ENCODE measurements at places on chromosomes 5 and 9.

DNA sequence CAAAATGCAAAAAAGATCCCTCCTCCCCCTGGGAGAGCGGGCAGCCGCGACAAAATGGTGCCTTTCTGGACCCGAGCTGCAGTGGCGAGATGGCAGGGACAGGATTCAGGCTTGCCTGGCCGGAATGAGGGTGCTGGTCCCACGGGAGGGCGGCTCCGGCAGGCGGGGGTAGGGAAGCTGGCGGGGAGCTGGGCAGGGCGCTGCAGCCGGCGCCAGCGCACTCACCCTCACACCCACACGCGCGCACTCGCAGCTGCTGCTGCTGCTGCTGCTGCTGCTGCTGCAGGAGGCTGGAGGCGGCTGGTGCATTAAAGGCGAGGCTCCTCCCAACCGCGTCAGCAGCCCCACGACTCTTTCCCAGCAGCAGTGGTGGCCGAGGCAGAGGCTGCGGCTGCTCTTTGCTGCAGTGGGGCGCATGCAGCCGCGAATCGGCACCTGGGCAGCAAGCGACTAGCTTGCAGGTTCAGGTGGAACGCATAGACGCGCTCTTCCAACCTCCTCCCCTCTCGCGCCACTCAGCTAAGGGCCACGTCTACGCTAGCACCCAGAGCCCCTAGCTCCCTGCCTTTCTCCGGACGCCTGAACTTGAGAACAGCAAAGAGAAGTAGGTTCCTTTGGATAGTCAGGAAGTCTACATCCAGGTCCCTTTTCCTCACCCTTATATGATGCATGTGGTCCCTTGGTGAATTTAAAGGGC lies at the start of gene PPP2R2B:
TSS of gene PPP2R2B (minus strand) at position 282 of the 697 bp plus-strand sequence.
- DNase-seq = peak; percentile 53

GRCh38 chr9:104080983-104081382 lies 13.1 kb upstream of the SMC2 start:
- no peak for DNase-seq

- no peak for DNase-seq
Measured at GRCh38 chr9:124122813-124123462, 111.4 kb downstream of the LHX2 start.

DNA sequence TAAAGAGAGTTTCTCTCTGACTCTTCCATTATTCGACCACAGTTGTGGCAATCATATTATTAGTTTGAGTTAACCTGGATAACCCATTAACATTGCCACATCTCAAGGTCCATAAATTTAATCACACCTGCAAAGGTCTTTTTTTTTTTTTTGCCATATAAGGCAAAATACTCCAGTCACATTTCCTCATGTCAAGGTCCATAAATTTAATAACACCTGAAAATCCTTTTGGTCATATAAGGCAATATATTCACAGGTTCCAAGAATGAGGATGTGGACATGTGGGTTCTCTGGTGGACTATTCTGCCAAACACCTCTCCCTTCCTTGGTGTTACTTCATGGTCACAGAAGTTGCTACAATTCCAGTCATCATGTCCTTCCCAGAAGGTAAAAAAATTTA lies 213.5 kb upstream of the COX7C start:
- no peak for DNase-seq

GRCh38 chr5:160496784-160497183 lies 75.1 kb downstream of the PTTG1 start:
- DNase-seq = no peak

GRCh38 chr5:163815240-163815791 lies 309.9 kb downstream of the MAT2B start:
- DNase-seq = no peak

DNA sequence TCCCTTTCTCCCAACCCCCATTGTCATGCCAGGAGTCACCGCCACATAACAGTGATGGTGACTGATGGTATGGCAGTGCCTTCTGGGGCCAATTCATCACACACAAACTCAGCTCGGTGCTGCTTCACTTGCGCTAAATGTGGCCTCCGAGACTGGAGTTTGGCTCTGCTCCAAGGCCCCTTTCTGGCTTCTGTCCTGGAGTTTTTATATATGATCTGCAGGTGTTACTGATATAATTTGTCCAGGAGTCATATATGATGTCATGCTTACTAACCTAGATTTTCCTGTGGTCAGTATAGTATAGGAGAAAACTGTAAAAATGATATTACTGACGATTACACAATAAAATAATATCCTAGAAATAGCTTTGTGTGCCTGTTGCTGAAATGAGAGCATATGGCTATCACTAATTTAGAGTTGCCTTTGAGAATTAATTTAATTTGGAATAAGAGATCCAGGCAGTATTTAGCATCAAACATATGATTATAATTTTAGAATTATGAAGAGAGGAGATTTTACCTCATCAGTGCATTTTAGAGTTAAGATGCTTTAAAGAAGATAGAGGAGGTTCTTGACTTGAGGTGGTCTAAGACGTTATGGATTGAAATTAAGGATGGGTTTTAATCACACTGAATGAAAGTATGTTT lies 334.1 kb upstream of the CD180 start:
- no peak for DNase-seq

GRCh38 chr5:147093138-147093537 lies 141.7 kb upstream of the STK32A start:
- DNase-seq = no peak

- no peak for DNase-seq
Measured at GRCh38 chr5:153784277-153784676, 254.4 kb downstream of the FAM114A2 start.

DNA sequence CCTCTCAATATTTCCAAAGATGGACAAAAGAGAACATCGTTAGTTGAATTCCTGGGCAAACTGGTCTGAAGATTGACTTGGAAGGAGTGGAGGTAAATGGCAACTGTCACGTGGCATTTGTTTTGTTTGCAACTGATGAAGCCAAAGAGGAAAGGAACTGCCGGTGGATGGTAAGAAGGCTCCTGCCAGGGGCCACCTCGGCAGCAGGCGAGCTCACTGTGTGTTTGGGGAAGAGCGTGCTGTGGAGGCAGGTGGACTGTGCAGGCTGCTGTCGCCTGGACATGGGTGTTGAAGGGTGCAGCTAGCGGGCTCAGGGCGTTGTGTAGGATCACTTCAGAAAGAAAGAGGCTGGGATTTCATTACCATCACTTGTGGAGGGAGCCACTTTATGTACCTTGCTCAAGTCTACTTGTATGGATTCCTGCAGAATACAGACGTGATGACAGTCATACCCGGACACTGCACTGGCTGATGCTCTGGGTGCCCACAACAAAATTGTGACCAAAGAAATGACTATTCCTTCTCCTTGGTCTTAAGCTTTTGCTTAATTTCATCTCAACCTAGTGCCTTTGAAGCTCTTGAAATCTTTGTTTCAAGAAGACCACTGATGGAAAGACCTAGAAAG lies 72.7 kb downstream of the MAP1B start:
- no peak for DNase-seq

GRCh38 chr9:30628915-30629567 lies 1755.4 kb upstream of the ACO1 start:
- no peak for DNase-seq

GRCh38 chr9:135607401-135608293 lies 31.7 kb downstream of the GLT6D1 start:
- no peak for DNase-seq

DNA sequence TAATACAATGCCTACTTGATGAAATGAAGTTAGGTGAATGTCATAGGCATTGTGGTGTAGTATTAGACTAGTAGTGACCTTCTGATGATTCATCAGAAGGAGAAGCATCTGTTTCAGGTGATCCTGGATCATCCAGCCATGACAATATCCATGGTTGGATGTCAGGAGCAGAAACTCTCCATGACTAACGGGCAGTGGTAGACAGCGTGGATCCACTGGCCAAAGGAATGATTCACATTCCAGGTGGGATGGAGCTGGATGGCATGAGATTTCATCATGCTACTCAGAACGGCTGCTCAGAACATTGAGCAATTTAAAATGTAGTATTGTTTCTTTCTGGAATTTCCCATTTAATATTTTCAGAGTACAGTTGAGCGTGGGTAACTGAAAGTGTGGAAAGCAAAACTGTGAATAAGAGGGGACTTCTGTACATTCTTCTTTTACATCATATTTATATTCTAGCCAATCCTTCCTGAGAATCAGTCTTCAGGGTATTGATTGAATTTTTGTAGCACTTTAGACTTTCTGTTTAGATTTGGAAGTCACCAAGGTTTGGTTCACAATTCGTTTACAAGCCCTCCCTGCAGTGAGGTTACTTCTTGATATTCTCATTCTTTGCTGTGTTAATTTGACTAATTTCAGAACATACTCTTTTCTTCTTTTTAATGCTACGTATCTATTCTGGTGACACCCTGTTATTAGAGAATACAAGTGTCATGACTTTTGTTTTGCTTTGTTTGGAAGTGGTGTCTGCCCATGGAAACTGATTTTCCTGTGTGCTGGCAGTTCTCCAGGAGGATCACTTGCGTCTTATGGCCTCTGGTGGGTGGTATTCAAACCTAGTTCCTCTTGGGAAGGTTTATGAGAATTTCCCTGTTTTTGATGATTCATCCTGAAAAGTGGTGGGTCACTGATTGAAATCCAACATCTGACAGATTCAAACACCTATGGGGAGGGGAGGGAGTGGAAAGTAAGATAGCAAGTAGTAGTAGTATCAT lies 12.2 kb upstream of the CLINT1 start:
- DNase-seq = no peak

- DNase-seq = peak; percentile 33
Measured at GRCh38 chr5:7869474-7870136, 657 bp downstream of the MTRR start.

DNA sequence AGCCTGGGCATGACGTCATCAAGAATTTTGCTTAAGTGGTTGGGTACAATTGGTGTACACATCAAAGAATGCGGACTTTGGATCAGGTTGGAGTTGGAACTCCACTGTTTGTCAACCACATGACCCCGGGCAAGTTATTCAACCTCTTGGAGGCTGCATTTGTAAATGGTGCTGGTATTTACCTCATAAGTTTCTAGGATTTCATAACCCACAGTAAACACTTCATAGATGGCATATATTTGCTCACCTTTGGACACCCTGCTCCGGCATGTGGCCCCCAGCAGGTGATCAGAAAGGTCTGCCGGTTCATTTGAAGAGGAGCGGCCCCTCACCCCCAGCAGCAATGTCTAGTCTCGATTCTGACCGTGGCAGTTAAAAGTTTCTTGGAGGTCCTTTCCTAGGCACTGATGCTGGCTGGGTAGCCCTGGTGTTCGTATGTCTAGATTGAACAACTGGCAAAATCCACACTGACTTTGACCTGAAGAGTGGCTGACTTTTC lies 60.6 kb downstream of the IL6ST start:
- no peak for DNase-seq

- DNase-seq = no peak
Measured at GRCh38 chr5:127685662-127686061, 17.5 kb upstream of the CCDC192 start.

- DNase-seq = no peak
Measured at GRCh38 chr9:88502552-88503034, 32.4 kb upstream of the NXNL2 start.

DNA sequence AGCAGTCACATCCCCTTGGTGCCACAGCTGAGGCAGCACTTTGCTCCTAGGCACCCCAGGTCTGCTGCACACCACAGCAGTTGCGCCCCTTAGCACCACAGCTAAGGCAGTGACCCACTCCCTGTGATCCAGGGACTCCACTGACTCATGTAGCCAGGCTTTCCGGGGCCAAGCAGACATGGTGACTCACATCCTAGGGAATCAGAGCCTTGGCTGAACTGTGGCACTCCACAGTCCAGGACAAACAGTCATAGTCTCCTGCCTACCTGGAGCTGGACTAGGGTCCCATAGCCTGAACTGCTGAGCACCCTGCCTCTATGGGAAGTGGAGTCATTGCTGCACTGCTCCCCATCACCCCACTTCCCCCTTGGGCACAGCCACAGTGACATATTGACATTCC lies 338.7 kb downstream of the NPR3 start:
- DNase-seq = no peak

DNA sequence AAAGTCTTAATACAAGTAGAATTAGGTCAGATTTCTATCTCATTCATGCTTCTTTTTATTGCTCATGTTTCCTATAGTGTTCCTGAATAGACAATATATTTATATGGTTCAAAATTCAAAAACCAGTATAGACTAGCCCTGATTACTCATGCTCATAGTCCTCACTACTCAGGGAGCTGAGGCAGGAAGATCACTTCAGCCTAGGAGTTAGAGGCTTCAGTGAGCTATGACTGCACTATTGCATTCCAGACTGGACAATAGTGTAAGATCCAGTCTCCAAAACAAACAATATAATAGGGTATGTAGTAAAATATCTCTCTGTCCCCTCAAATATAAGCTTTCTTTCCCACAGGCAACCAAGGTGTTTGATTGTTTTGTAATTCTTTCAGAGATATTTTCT lies 2.4 kb downstream of the ANKRD31 start:
- DNase-seq = no peak

DNA sequence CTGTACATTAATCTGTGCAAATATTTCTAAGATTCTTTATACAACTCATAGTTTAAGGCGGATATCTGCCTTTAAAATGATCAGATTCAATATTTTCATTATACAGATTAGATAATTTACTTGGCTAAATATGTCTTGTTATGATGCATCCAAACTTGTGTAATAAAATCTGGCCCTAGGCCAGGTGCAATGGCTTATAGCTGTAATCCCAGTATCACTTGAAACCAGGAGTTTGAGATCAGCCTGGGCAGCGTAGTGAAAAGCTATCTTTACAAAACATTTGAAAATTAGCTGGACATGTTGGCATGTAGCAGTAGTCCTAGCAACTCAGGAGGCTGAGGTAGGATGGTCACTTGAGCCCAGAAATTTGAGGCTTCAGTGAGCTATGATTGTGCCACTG lies 2002.2 kb upstream of the ACO1 start:
- DNase-seq = no peak

GRCh38 chr5:34791761-34792244 lies 47.2 kb upstream of the TTC23L start:
- no peak for DNase-seq

DNA sequence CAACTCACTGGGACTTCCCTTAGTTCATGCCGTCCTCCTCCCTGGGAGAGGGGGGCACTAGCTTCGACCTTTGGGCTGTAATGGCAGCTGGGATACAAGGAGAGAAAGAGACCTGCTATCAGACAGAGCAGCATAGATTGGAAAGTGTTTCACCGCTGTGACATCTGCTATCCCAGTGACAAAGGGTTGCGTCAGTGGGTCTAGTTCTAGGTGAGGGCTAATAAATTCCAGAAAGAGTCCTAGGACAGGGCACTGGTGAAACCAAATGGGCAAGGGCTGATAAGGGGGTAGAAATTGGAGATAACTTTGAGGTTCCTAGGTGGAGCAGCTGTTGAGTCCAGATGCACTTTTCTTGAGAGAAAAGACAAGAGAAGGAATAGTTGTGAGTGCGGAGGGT lies 62.5 kb downstream of the RASGRF2 start:
- no peak for DNase-seq

- no peak for DNase-seq
Measured at GRCh38 chr5:142694092-142694856, 8.4 kb upstream of the FGF1 start.

DNA sequence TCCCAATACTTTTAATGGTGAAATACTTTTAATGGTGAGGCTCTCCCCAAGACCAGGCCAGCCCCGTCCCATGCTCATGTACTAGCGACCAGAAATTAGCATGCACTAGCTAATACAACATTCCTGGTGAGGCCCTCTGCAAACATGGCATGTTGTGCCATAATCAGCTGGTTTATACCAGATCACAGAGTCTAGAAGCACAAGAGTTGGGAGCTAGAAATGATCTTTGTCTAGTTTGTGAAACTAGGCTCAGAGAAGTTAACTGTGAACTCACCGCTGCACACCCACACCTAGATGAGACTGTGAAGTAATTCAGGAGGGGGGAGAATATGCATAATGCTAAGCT lies 37.4 kb downstream of the MTMR12 start:
- no peak for DNase-seq
